ENCODE measurements at places on chromosomes 11 and 22. TPM values are rescaled to one million over a fixed set of nuclear protein-coding genes. Genes with fewer than 3 reads are reported as not detected.

DNA sequence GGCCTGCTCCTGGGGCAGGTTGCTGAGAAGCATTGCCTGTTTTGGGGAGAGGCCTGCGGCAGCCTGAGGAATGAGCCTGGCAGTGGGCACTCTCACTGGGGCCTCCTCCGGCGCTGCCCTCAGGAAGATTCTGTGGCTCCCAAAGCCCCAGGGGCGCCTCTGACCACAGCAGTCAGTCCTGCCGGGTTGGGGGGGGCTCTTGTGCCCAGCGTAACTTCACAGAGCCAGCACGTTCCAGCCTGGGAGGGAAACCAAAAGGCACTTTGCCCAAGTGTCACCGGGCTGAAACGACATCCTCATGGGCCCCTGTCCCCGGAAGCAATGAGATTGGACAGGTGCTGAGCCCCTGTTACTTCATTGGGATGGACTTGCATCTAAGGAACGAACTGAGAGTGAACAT, 4.3 kb upstream of the LRP5 start:
- no peak for DNase-seq

The SEPTIN3 gene
- total RNA-seq = not detected

DNA sequence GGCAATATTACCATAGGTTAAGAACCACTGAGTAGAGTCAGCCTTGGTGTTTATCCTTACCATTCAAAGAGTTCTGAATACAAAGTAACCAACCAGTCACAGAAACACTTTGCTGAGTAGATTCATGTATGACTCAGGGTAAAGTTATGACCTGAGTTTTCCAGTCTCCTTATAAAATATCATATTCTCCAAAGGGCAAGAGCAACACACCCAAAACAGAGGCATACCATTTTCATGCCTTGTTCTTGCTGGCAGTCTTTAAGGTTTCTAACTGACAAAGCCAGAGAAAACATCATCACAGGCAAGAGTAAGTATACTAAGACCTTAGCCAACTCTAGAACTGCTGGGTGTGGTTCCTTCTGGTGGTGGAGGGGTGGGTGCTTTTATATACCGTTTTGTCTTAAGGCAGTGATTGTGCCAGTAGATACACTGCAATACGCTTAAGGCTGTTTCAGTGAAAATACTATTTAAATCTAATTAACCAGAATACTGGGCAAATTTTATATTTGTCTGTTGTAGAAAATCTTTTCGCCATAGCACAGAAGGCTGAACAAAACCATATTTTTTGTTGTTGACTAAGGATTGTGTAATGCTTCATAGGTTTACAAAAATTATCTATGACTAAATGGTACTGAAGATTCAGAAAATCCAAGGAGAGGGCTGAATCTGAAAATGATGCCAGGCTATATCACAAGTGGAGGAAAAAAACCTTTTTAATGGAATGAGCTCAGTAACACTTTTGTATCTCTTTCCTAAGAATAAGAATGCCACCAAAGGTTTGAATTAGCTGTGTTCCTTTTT, 3.0 kb downstream of the ATL3 start:
- peak; percentile 93 for DNase-seq

DNA sequence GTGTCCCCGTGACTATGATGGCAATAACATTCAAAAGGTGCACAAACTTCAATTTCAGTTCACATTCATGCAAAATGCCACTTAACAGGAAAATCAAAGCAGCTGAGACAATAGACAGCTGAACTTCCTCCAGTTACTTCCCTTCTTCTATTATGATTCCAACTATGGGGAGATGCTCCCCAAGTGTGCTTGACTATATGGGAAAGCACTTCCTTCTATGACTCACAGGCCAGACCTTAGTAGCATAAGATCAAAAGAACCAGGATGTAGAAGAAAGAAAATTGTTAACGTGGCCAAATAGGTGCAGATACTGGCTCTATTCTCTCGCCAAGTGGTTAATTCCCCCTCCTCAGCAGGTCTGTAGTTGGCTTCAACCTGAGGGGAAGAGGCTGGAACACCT, 7.8 kb upstream of the FAT3 start:
- DNase-seq = no peak

- DNase-seq = no peak
Observed at GRCh38 chr11:111128076-111128870, 117.3 kb upstream of the POU2AF2 start.

The TIMP3 gene
- 1,244 TPM for total RNA-seq

The OR56A1 gene
- not detected for total RNA-seq

The C22orf42 gene
- not detected for total RNA-seq

- DNase-seq = peak; percentile 91
Observed at GRCh38 chr11:66126808-66127555, 56.9 kb downstream of the PACS1 start.

The SCO2 gene
- 17.5 TPM for total RNA-seq

DNA sequence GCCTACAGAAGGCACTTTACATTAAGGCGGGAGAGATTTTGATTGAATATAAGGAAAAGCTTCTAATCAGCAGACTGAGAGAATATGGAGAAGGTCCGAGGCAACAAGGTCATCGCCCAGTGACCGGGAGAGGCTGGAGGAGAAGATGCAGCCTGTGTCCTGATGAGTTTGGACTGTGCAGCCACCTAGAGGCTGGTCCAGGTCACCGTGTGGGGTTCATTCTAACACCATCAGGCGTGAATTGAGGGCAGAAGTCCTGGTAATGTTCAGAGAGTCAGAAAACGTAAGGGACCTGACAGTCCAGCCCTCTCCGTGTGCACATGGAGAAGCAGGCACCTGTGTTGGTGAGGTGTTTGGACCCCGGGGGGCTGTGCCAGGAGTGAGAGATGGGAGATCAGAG, 102.7 kb downstream of the FEZ1 start:
- DNase-seq = no peak

- DNase-seq = no peak
Observed at GRCh38 chr11:66454247-66454646, 12.5 kb upstream of the PELI3 start.

GRCh38 chr11:65850217-65851082, 7.5 kb downstream of the CFL1 start:
- DNase-seq = no peak

Data from GM23248 (cell line).